ENCODE measurements at places on chromosomes 12 and 14.
A peak's percentile ranks its signal among the peaks of the same experiment; 100 is the strongest.

DNA sequence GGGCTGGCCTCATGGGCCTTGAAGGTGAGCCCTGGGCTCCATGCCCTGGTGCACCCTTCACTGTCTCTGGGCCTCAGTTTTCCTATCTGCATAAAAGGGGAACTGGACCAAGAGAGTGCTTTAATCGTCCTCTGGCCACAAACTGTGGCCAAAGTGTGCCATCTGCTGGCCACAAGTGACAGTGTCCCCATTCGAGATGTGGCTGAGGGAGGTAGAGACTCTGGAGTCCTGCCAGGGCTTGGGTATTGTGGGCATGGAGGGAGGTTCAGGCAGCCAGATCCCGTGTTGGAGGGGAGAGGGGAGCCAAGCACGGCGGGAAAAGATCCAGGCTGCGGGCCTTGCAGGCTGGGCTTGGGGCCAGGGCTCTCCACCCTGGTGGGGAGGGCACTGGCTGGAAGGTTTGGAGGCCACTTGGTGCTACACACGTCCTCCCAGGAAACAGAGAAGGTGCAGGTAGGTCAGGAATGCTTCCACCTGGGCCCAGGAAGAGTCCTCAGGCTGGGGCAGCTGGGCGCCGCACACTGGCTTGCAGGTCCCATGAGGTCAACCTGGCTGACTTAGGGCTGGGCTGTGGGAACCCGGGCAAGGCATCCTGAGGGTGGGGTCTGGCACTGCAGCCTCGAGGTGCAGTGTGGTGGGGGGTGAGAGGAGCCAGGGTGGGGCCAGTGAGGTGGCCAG, 7.3 kb upstream of the KIF26A start:
- H3K4me1 ChIP-seq: peaks cover 6% of the 10 kb centered on the region
- no peak overlapping the region for H3K4me3 ChIP-seq
- H3K36me3 ChIP-seq: peaks cover 2% of the 10 kb centered on the region
- no peak overlapping the region for H3K27ac ChIP-seq
- peaks cover 54% of the 10 kb centered on the region for H3K27me3 ChIP-seq

DNA sequence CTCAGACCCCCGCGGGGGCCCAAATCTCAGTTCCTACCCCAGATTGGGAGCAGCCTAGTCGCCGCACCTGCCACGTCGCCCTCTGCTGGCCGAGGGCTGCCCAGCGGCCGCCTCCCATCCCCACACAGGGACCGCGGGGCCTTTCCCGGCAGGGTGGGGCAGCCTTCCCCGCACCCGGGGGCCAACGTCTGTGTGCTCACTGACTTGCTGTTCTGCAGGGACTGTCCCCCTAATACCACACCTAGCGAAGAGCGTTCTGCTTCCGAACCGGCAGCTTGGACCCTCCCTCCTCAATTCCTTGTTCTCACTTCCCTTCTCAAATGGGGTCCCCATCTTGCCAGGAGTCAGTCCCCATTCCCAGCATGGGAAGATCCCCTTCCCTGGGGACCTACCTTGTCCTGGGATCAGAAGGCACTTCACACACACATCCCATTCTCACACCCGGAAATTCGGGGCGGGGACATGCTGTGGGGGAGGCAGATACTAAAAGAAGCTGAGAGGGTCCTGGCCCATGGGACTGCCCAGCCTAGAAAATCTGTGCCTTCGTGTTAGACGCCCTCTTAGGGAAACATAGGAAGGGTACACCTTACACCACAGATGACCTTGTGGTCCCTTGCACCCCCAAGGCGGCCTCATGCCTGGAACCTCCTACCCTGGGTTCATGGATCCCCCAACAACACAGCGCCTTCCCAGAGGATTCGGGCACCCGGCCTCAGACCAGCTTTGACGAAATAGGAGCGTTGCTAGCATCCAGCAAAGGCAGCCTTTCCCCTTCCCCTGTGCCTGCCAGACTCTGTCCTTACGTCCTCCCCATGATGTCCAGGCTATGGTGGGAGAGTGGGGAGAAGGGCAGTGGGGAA, 16.4 kb downstream of the ACVRL1 start:
- peaks cover 4% of the 10 kb centered on the region for H3K4me1 ChIP-seq
- DNase-seq: peak; percentile 65
- H3K27me3 ChIP-seq: peaks cover 38% of the 10 kb centered on the region

DNA sequence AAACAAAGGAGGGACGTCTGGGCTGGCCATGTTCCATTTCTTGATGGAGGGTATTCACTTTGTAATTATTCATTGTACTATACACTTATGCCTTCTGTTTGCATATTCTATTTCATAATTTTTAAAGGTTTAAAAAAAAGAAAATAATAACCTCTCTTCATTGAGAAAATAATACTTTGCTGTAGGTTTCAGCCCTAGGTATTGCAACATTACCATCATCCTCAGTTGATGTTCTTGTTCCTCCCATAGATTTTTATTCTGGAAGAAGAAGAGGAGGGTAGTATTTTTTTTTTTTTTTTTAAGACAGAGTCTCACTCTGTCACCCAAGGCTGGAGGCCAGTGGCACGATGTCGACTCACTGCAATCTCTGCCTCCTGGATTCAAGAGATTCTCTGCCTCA, 54.7 kb downstream of the PHLDA1 start:
- no peak for DNase-seq
- no peaks in the 10 kb centered on the region for H3K27me3 ChIP-seq
- H3K36me3 ChIP-seq: no peaks in the 10 kb centered on the region
- H3K4me1 ChIP-seq: peaks cover 41% of the 10 kb centered on the region
- H3K4me3 ChIP-seq: no peak overlapping the region

DNA sequence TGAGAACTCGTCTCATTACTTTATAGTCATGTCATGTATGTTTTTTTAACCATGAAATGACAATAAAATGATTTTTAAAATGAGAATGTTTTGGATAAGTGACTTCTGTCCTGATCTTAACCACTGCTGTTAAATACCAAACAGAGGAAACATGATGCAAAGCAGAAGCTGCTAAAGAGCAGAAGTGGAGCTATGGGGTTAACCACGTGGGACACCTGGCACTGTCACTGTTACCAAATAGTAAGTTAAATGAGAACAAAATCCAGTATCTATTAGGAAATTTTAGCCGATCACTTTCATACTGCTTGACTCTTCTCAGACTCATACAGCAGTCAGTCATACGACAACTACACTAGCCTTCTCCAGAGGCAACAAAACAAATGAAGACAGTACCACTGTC, 82.4 kb downstream of the SCAF11 start:
- H3K36me3 ChIP-seq: peaks cover 25% of the 10 kb centered on the region
- H3K27ac ChIP-seq: no peak overlapping the region
- H3K27me3 ChIP-seq: no peaks in the 10 kb centered on the region
- no peak overlapping the region for H3K4me3 ChIP-seq

GRCh38 chr12:119088685-119089379, 89.9 kb upstream of the HSPB8 start:
- no peak for DNase-seq
- H3K27ac ChIP-seq: no peak overlapping the region
- no peaks in the 10 kb centered on the region for H3K36me3 ChIP-seq
- no peaks in the 10 kb centered on the region for H3K4me1 ChIP-seq
- H3K4me3 ChIP-seq: no peak overlapping the region

DNA sequence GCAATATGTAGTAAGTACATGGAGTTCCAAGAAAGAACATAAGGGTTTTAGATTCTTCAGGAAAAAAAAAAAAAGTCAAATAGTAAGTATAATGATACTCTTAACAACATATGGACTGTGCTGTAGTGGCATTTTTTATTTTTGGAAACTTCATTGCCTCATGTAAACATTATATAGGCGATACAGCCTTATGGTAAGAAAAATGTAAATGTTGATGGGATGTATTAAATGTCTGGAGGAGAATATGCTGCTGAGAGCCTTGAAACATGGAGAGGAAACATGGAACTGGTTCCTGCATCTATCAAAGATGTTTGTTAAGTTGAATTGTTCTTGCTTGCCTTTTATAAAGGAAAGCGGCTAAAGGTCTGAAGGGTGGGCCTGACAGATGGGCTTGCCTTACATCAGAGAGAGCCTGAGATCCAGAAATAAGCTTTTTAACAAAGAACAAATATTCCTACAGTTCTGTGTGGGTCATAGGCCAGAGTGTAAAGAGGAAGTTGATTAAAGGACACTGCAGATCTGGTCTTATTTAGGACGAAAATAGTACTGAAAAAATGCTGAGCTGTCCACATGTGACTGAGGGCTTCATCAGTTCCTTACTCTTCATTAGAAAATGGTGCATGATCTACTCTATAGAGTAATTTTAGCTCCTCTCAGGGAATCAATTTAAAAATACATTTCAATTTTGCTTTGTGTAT, 448.1 kb upstream of the DCN start:
- H3K4me1 ChIP-seq: no peaks in the 10 kb centered on the region
- H3K27ac ChIP-seq: no peak overlapping the region
- no peaks in the 10 kb centered on the region for H3K36me3 ChIP-seq
- no peaks in the 10 kb centered on the region for H3K27me3 ChIP-seq

DNA sequence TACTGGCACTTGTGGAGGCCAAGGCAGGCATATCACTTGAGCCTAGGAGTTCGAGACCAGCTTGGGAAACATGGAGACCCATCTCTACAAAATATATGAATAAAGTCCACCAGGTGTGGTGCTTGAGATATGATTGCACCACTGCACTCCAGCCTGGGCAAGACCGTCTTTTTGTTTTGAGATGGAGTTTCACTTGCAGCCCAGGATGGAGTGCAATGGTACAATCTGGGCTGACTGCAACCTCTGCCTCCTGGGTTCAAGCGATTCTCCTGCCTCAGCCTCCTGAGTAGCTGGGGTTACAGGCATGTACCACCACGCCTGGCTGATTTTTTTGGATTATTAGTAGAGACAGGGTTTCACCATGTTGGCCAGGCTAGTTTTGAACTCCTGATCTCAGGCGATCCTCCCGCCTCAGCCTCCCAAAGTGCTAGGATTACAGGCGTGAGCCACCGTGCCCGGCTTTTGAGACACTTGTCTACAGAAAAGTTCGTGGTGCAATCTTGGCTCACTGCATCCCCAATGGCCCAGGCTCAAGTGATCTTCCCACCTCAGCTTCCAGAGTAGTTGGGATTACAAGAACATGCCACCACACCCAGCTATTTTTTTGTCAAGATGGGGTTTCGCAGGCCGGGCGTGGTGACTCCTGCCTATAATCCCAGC, 16.3 kb upstream of the ATP5F1B start:
- H3K4me1 ChIP-seq: peaks cover 2% of the 10 kb centered on the region
- no peak for DNase-seq
- no peak overlapping the region for H3K4me3 ChIP-seq
- no peaks in the 10 kb centered on the region for H3K27me3 ChIP-seq
- peaks cover 30% of the 10 kb centered on the region for H3K36me3 ChIP-seq

DNA sequence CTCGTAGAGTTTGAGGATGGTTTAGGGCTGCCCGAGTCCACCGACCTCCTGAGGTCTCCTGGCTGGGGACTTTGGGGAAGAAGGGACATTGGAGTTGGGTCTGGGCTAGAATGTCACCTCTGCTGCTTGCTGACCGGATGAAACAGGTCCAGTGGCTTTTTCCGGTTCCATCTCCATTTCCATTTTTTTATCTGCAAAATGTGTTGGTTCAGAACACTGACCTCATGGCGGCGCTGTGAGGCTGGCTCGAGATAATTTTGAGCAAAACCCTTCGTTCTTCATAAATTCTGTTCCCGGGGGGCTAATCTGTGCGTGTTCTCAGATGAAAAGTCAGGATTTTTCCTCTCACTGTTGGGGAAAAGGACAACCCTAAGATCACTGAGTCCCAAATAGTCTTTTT, 11.7 kb upstream of the MYL2 start:
- H3K4me3 ChIP-seq: no peak overlapping the region
- peaks cover 13% of the 10 kb centered on the region for H3K27me3 ChIP-seq
- no peak overlapping the region for H3K27ac ChIP-seq
- H3K36me3 ChIP-seq: no peaks in the 10 kb centered on the region

DNA sequence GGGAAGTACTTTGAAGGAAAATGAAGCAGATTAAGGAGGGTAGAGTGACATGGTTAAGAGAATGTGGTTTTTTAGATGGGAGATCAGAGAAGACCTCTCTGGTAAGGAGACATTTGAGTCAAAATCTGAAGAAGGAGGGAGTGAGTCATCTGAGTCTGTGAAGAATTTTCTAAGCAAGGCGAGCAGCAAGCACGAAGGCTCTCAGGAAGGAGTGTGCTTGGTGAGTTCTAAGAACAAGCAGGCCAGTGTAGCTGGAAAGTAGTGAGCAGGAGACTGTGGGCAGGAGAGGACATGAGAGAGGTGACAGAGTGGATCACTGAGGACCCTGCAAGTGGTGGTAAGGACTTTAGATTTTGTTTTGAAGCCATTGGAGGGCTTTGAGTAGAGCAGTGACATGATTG, 76.3 kb upstream of the FUT8 start:
- no peaks in the 10 kb centered on the region for H3K27me3 ChIP-seq
- peak overlapping the region; percentile 58 for H3K4me3 ChIP-seq
- peak; percentile 66 for DNase-seq
- H3K27ac ChIP-seq: peak overlapping the region; percentile 86
- peaks cover 71% of the 10 kb centered on the region for H3K4me1 ChIP-seq

DNA sequence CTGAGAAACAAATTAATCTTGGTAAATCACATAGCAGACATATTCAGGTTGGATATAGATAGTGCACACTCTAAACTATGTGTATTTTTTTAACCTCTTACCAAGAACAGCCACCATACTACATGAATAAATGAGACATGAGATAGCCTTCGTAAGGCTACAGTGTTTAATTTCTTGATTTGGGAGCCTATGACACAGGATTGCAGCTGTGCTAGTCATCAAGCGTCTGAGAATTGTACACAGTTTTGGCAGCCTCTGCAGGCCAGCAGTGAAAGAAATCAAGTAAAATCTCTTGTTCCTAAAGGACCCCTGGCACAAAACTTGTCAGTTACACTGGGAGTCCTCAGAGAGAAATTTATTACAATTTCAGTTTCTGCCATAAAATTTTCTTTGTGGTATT, 236.1 kb downstream of the C12orf50 start:
- H3K36me3 ChIP-seq: no peaks in the 10 kb centered on the region
- H3K27me3 ChIP-seq: no peaks in the 10 kb centered on the region
- no peak for DNase-seq
- H3K4me1 ChIP-seq: no peaks in the 10 kb centered on the region
- H3K4me3 ChIP-seq: no peak overlapping the region

GRCh38 chr14:75018694-75019093, 16.0 kb downstream of the EIF2B2 start:
- no peak overlapping the region for H3K4me3 ChIP-seq
- no peaks in the 10 kb centered on the region for H3K27me3 ChIP-seq
- H3K4me1 ChIP-seq: no peaks in the 10 kb centered on the region

- H3K27me3 ChIP-seq: no peaks in the 10 kb centered on the region
- H3K36me3 ChIP-seq: no peaks in the 10 kb centered on the region
- no peaks in the 10 kb centered on the region for H3K4me1 ChIP-seq
Observed at GRCh38 chr12:22787557-22787956, 162.6 kb downstream of the ETNK1 start.

- no peak overlapping the region for H3K4me3 ChIP-seq
- no peak for DNase-seq
- no peak overlapping the region for H3K27ac ChIP-seq
- H3K27me3 ChIP-seq: no peaks in the 10 kb centered on the region
- H3K36me3 ChIP-seq: peaks cover 5% of the 10 kb centered on the region
Observed at GRCh38 chr14:103581206-103581605, 18.4 kb downstream of the COA8 start.

DNA sequence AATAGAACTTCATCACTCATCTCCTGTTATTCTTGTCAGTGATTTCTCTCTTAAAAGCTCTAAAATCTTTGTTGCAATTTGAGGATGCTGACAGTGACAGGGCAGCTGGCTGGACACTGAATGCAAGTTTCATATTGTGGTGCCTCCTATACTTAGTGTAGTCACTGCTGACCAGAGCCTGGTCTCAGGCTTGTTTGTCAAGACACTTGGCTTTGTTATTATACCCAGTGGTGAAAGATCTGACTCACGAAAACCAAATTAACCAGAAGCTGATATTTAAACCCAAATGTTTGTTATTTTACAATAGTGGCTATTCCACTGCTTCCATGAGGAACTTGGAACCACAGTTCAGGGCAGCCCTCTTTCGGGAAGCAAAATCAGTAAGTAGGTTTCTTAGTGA, 42.8 kb downstream of the RPGRIP1 start:
- H3K36me3 ChIP-seq: no peaks in the 10 kb centered on the region
- no peak for DNase-seq
- H3K4me3 ChIP-seq: no peak overlapping the region
- H3K4me1 ChIP-seq: peaks cover 10% of the 10 kb centered on the region
- peaks cover 19% of the 10 kb centered on the region for H3K27me3 ChIP-seq
